Mucosa of descending colon (tissue), 3 donors: ENCODE measurements at places on chromosomes 2 and 18. TPM values are rescaled to one million over a fixed set of nuclear protein-coding genes. Genes with fewer than 3 reads are reported as not detected.

ROCK1 gene
- 33.0 TPM for total RNA-seq

OXER1 gene
- 1.6 TPM for total RNA-seq

SOWAHC gene
- total RNA-seq, result 35.8 TPM

MPPE1 gene
- total RNA-seq, result 103 TPM

SLC4A3 gene
- total RNA-seq, result 0.34 TPM

ABCG8 gene
- total RNA-seq, result 0.87 TPM

SIX2 gene
- 0.12 TPM for total RNA-seq

CHRND gene
- total RNA-seq, result not detected

BOK gene
- 6.7 TPM for total RNA-seq

MDH1B gene
- 0.34 TPM for total RNA-seq

GPR75 gene
- 2.1 TPM for total RNA-seq

SERPINB13 gene
- total RNA-seq, result not detected

CTAGE1 gene
- not detected for total RNA-seq

ADRA2B gene
- total RNA-seq, result 0.73 TPM

PRKAG3 gene
- not detected for total RNA-seq

RRM2 gene
- total RNA-seq, result 8.5 TPM

SP3 gene
- total RNA-seq, result 78.1 TPM

GNLY gene
- total RNA-seq, result 3.0 TPM

LONRF2 gene
- total RNA-seq, result 0.67 TPM

C2orf15 gene
- 3.6 TPM for total RNA-seq

RAPGEF4 gene
- total RNA-seq, result 1.2 TPM

RAB17 gene
- 25.8 TPM for total RNA-seq

ALPG gene
- 0.54 TPM for total RNA-seq

MAPK4 gene
- 9.9 TPM for total RNA-seq

DOCK10 gene
- total RNA-seq, result 14.7 TPM

RNF138 gene
- 74.3 TPM for total RNA-seq

CYBRD1 gene
- 36.5 TPM for total RNA-seq

AFF3 gene
- total RNA-seq, result 5.2 TPM

ZNF396 gene
- 2.8 TPM for total RNA-seq
